Stimulated activated CD4-positive, alpha-beta T cell treated with anti-CD3 and anti-CD28 coated beads, Interleukin-1b, Interleukin-23, amount 100 ng/mL, for 48 hours (primary cell): ENCODE measurements at places on chromosomes 1 and 21.
A peak's percentile ranks its signal among the peaks of the same experiment; 100 is the strongest.

DNA sequence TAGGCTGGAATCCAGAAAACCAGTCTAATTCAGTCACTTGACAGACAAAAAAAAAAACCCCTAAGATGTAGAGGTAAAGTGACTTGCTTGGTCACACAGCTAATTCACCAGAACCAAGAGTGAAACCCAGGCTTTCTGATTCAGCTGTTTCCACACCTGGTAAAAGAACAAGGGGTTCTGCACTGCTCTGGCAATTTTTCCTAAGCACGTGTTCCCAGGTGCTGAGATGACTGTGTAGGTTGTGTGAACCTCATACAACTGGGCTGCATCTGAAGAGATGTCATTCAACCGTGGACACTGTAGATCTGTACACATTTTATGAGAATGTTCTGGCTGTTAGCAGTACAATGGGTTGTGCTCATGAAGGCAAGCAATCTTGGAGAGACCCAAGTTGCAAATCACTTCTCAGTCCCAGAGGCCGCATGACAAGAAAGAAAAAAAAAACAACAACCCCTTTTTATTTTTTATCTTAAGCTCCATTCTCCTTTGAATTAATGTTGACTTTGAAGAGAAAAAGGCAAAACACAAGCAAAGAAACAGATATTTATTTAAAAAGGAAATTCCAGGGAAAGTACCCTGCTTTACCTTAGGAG, 95.4 kb downstream of the INTS7 start:
- DNase-seq = peak; percentile 75

DNA sequence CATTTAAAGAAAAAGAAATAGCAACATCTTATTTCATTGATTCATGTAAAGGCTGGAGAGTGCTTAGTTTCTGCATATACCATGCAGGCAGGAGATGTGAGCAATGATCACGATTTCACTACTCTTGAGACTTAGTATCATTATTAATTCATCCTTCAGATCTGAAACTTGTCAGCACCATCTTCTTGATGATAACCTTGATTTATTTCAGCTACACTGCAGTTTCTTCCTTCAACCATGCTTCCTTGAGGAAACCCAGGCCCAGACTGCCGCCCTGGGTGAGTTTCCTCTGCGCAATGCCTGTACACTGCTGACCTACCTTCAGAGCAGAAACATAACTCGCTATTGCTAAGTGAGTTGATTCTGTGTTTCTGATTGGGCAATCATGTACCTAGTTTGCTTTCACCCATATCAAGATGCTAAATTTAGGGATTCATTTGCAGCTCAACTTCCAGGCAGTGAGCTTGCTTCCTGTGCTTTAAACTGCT, 13.5 kb upstream of the BCL10 start:
- DNase-seq = no peak

DNA sequence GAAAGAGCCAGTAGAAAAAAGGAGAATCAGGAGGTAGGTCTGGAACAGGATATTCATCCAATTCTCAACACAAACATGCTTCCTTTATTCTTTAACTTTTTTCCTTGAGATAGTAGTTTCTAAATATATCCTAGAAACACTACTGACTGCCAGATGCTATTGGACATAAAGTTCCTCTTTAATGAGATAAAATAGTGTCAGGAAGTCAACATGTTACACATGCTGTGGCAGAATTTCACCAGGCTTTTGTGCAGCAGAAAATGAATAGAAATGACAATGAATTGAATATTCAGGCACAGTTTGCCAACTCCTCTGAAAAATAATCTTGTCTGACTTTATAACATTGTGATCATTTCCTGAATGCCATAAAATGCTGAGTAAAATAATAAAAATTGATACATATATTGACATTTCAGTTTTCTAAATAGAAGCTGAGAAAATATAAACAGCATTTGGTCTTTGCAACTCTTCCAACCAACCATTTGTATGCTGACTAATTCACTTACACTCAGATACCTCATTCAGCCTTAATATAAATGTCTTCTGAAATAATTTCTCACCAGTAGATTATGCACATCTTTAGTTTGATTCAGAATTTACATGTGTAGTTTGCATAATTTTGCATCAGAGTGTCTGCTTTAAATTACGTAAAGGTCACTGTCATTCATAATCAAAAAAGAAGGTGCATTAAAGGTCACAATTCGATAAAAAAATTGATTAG, 486.1 kb upstream of the ADGRL2 start:
- no peak for DNase-seq

GRCh38 chr1:115506518-115506917, 135.3 kb upstream of the VANGL1 start:
- no peak for DNase-seq

DNA sequence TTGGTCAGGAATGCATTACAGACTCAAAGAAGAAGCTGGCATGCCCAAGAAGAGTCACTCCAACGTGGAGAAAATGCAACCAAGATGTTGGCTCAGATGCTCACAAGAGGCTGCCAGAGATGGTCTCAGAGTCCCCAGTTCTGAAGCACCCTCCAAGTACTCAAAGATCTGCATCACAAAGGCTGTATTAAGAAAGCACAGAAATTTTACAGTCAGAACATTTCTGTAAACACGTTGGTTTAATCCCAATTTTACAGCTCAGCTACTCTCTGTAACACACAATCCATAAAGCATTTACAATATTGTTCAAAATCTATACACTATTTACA, 69.4 kb downstream of the CDC7 start:
- no peak for DNase-seq
